Occipital lobe (tissue), 3 donors: ENCODE measurements at places on chromosomes 4 and X. TPM values are rescaled to one million over a fixed set of nuclear protein-coding genes. Genes with fewer than 3 reads are reported as not detected.

Gene DGKK
- total RNA-seq = 0.47 TPM

Gene GAGE12J
- total RNA-seq = not detected

Gene MAGEC1
- total RNA-seq = not detected

Gene MAGEA1
- not detected for total RNA-seq

Gene BTC
- 0.31 TPM for total RNA-seq

Gene UTP14A
- 11.7 TPM for total RNA-seq

Gene CXCL6
- total RNA-seq = 0.62 TPM
